ENCODE measurements at places on chromosomes 1 and 21.

DNA sequence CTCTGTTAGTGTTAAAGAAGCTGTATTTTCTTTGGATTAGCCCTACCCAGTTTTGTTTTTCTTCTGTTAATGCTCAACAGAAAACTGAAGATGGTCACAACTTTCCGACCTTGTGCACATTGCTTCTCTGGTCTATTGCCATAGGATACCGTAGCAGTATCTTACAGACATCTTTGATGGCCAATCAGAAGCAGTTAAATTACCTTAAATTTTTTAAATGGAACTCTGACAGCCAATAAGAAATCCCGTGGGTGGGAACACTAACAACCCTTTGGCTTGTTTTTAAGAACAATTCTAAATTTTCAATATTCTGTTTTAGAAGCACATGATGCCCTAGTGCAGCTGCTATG is 17.2 kb downstream of the NFYC start:
- DNase-seq = no peak

DNA sequence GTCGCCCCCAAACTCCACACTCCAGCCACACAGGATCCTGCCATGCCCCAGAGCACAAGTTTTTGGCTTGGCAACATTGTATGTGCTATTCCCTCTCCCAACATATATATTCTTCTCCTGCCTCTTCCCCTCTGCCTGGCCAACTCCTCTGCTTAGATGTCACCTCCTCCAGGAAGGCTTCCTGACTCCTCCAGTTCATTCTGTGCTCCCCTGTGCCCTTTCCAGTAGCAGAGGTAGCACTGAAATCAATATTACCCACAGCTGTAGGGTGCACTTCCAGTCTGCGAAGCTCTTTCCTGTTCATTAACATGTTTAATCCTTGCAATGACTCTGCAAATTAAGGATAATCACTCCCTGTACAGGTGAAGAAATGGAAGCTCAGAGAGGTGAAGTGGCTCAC is 21.2 kb downstream of the ALDH4A1 start:
- DNase-seq = no peak

DNA sequence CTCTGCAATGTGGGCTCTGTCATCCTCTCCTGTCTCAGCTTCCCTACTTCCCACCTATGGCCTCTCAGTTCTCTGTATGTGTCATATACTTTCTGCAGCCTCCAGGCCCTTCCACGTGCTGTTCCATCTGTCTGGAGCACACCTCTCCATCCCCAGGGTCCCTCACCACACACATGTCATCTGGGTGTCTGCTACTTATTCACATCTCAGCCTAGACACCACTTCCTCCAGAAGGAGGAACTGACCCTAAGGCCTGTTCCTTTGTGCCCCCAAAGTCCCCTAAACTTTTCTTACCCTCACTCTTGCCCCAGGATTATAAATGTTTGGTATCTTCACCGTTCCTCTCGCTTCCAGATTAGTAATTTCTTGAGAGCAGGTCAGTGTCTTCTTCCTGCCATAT is 10.1 kb downstream of the LACTBL1 start:
- no peak for DNase-seq

GRCh38 chr1:187734427-187734826 is 905.7 kb downstream of the PLA2G4A start:
- no peak for DNase-seq

DNA sequence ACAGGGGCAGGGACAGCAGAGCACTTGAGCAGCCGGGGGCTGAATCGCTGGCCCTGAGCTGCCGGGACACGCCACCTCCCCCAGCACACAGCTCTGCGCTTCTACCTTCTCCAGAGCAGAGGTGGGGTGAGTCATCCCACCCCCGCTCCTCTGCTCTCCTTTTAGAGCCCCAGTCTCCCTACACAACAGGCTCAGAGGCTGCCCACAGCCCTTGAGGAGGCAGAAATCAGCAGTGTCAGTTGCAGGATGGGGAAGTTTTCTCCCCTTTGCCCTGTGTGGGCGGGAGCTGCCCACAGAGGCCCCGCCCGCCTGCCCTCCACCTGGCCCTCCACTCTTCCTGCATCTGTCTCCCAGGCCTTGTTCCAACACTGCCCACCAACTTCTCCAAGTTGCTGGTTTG is 94.6 kb downstream of the STUM start:
- no peak for DNase-seq

GRCh38 chr1:24149866-24150233 is 6.9 kb upstream of the IL22RA1 start:
- no peak for DNase-seq

Data from stimulated activated CD8-positive, alpha-beta memory T cell treated with anti-CD3 and anti-CD28 coated beads, Interleukin-7, amount 100 ng/mL, for 24 hours (primary cell).